ENCODE measurements at places on chromosomes 3 and 15.

- DNase-seq: no peak
Measured at GRCh38 chr3:13280811-13281506, 139.2 kb downstream of the NUP210 start.

GRCh38 chr3:98038286-98038685 is 3.2 kb upstream of the GABRR3 start:
- DNase-seq: peak; percentile 83

GRCh38 chr3:194658477-194659242 is 13.3 kb downstream of the LSG1 start:
- DNase-seq: no peak

DNA sequence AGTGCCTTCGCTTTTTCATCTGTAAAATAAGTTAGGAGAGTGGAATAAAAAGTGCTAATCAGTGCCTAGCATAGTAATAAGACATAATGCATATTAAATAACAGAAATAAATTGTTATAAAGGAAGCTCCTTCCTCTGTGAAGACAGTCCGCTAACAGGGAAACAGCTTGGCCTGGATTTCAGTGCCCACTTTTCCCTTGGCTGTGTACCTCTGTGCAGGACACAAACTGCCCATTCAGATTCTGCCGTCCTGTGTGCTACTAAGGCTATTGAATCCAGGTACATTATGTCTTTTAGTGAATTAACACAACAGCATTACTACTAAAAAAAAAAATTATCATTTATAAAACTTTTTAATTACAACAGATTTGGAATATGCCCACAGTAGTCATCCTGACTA is 90.7 kb downstream of the TBL1XR1 start:
- no peak for DNase-seq

DNA sequence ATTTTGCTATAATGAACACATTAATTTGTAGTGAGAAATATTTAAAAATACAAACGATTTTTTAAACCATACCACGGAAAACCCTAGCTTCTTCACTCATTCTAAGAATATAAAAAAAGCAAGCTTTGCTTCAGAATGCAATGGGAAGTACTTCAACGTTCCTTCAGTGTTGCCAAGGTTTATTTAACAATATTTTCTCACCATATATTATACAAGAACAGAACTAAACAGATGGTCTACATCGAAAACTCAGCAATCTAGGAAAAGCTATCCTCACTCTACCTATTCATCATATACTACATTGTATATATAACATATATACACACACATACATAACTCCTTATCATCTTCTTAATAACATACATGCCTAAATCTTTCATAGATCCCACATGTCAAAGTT is 1047.4 kb downstream of the IGSF11 start:
- no peak for DNase-seq

- no peak for DNase-seq
Measured at GRCh38 chr3:141915766-141916165, 39.3 kb downstream of the ATP1B3 start.

DNA sequence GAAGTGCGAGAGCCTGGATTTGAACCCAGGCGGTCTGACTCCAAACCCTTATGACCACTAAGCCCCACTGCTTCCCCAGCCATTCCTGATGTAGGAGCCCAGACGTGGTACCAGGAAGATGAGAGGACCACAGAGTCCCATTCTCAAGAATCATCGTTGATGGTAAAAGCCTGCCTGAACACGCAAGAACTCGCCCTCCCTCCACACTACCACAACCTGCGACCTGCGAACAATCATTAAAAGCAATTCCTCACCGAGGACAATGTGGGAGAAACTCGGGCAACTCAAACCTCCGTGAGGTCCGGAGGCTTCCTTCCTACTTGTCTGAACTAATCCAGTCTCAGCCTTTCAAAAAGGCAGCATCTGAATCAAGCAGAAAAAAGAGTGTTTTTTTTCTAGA is 10.3 kb downstream of the MAGI1 start:
- no peak for DNase-seq

GRCh38 chr3:133464573-133464972 is 64.7 kb downstream of the BFSP2 start:
- DNase-seq: peak; percentile 45

DNA sequence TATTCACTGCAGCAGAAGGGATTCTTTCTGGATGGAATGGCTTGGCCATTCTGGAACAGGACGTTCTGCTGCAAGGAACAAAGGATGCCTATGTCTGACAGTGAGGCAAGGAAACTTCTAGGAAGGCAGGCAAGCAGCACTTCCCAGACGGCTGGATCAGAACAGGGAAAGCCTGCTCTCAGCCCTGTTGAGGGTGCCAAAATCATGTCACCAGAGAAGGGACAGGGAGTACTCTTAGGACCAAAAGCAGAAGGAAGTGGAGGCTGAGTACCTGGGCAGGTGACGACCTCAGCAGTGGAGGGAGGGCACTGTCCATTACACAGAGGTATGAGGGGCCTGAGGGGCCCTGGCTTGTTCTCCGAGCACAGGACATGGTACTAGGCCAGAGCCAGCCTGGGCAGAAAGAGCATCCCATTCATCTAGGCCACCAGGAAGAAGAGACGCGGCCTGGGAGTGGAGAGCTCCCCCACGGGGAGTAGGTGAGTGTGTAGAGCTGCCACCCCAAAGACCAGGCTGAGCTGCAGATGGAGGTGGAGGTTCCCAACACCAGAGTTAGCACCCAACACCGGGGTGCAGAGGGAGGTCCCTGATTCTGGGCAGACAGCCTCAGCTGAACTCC is 9.6 kb downstream of the KLF15 start:
- DNase-seq: no peak

GRCh38 chr15:93865586-93865985 is 365.8 kb upstream of the MCTP2 start:
- peak; percentile 70 for DNase-seq

DNA sequence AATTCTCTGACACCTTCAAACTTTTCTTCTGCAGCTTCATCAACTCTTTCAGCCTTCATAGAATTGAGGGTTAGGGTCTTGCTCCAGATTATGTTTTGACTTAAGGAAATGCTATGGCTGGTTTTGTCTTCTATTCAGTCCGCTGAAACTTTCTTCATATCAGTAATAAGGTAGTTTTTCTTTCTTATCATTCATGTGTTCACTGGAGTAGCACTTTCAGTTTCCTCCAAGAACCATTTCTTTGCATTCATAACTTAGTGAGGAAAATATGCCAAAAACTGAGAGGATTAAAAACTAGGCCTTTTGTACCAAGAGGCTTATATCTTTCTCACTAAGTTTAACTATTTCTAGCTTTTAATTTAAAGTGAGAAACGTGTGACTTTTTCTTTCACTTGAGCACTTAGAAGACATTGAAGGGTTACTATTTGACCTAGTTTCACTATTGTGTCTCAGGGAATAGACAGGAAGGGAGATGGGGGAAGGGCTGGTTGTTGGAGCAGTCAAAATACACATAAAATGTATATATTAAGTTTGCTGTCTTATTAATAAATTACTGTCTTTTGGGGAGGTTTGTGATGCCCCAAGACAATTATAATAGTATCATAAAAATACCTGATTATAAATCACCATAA is 1110.1 kb downstream of the TBL1XR1 start:
- DNase-seq: no peak

- DNase-seq: no peak
Measured at GRCh38 chr3:55658270-55658669, 171.2 kb upstream of the WNT5A start.

- peak; percentile 51 for DNase-seq
Measured at GRCh38 chr3:46693038-46693891, at the start of gene ALS2CL. ALS2CL (minus strand) TSS chr3:46693679; CDS start chr3:46689440, 4,239 bp downstream.

GRCh38 chr15:65804252-65804931 is 12.3 kb upstream of the DENND4A start:
- no peak for DNase-seq

- DNase-seq: no peak
Measured at GRCh38 chr3:190645932-190646460, 132.1 kb downstream of the IL1RAP start.

- DNase-seq: no peak
Measured at GRCh38 chr3:168219530-168219929, 123.8 kb upstream of the GOLIM4 start.

DNA sequence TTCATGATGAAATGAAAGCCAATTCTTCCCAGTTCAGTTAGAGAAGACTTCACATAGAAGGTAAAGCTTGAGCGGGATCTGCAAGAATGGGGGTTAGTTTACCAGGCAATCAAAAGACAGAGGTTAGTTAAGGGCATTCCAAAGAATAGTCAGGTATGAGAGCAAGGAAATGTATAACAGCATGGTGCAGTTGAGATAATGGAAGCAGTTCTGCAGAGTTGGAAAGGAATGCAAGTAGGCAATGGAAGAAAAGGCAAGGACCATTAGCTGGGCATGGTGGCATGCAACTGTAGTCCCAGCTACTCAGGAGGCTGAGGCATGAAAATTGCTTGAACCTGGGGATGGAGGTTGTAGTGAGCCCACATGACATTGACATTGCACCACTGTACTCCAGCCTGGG is 55.0 kb downstream of the LSAMP start:
- DNase-seq: no peak

DNA sequence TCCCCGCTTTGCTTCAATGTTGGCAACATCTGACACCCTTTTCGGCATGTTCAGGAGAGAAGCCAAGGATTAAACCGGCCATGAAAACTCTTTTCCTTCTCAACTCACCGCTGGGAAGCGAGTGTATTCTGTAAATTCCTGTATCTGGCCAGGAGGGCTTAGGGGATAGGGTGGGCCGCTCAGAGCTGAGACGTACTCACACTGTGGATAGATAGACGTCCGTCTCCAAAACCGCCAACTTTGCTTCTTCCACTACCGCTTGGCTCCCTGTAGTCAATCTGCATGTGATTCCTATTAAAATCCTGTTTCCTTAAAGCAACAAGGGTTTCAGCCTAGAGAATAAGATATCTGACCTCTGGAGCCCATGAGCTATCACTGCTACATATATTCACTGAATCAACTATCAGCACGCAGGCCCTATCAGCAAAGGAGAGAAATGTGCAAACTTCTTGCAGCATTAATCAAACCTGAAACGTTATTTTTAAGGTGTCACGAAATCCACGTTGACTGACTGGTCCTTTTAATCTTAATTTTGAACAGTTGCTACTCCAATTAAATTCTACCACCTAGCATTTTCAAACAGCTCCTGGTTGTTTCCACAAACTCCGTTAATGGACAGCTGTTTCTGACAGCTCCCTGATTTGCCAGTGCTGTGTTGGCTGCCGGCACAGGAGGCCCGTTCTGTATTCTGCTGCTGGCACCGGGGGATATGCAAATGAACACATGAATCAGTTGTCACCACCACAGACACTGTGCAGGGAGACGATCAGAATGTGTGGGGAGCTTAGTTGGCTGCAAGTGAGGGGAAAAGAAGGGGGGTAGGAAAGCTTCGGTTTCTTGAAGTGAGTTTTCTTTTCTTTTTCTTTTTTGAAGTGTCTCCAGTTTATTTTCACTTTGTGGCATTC is 438.9 kb upstream of the ARRDC4 start:
- no peak for DNase-seq

- DNase-seq: no peak
Measured at GRCh38 chr3:156888176-156888575, 62.0 kb downstream of the LEKR1 start.

GRCh38 chr3:145070795-145071194 is 1090.2 kb downstream of the PLOD2 start:
- no peak for DNase-seq

DNA sequence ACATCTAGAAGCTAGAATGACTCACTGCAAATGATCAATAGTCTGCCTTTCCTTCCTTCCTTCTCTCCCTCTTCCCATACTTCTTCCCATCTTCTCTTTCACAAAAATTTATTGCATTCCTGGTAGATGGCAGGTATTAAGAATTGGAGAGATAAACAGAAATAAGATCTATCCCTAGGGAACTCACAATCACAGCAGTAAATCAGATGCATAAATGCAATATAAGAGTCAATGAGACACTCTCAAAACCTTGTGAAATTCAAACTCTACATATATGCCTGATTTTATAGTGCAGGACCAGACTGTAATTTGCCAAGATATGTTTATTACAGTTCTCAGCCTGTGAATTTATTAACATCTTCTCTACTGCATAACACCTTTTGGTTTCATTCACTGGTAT is 78.3 kb upstream of the ARL6 start:
- no peak for DNase-seq

DNA sequence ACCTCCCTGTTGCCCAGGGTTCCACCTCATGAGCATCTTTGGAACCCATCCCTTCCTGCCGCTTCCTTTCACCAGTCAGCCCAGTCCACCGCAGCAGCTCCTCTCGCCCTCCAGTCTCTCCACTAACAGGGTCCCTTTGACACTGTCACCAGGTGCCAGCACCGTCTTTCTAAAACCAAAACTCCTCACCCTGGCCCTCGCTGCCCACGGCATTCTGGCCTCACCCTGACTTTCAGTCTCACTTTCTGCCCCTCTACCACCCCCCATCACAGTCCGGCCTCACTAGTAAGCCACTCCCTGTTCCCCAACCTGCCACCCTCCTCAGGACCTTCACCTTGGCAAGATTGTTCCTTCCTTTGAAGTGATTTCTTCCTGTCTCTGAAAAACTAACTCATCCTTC is 4.2 kb downstream of the PPCDC start:
- no peak for DNase-seq

GRCh38 chr3:104526901-104527401 is 839.8 kb upstream of the ALCAM start:
- no peak for DNase-seq

DNA sequence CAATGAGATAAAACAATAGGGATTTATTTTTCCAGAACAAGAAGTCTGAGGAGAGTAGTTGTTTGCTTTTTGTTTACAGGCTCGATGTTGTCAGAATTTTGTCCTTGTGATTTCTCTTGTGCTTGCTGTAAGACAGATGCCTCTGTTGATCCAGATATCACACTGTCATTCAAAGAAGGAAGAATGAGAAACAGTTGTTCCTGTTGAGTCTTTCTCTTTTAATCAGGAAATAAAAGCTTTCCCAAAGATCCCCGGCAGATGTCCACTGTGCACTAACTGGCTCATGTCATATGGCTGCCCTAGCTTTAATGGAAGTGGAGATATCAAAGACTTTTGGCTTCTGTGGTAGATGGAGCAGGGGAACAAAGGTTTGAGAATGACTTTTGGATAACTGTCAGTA is 6.8 kb downstream of the SERPINI1 start:
- no peak for DNase-seq

GRCh38 chr3:134608023-134608770 is 42.6 kb downstream of the KY start:
- DNase-seq: no peak

DNA sequence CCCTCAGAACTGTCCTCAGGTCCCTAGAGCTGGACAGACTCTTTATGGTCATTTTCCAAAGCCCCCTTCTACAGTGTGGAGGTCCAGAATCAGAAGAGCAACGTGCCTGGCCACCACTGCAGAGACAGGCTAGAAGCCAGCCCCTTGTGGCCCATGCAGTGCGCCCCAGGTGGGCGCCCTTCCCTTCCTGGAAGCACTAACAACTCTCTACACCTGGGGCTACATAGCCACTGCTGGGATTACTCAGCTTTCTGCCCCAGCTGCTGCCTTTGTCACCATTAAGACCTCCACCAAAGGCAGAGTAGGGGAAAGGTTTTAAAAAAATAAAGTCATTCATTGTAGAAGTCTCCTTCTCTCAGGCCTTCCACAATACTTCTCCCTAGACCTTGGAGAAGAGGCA is 2.3 kb downstream of the RASGRP1 start:
- no peak for DNase-seq

GRCh38 chr3:42187936-42188335 is 78.0 kb downstream of the CCK start:
- DNase-seq: no peak

- DNase-seq: peak; percentile 97
Measured at GRCh38 chr3:182259579-182259978, 533.7 kb upstream of the ATP11B start.

GRCh38 chr3:143201870-143202752 is 82.5 kb downstream of the CHST2 start:
- DNase-seq: no peak

Measured in NCI-H524 (cell line).